GM23248 (cell line): ENCODE measurements at places on chromosomes 11 and 22.

- H3K4me3 ChIP-seq, result no peak overlapping the region
- H3K27ac ChIP-seq, result no peak overlapping the region
- DNase-seq, result no peak
- H3K36me3 ChIP-seq, result no peaks in the 10 kb centered on the region
- no peaks in the 10 kb centered on the region for H3K4me1 ChIP-seq
- H3K27me3 ChIP-seq, result no peaks in the 10 kb centered on the region
These were observed 32.5 kb upstream of the NUCB2 start for GRCh38 chr11:17244046-17244445.

GRCh38 chr22:47297261-47298016 is 535.0 kb downstream of the TBC1D22A start:
- H3K27me3 ChIP-seq, result no peaks in the 10 kb centered on the region; the same call in 1 of the 2 replicates
- H3K4me3 ChIP-seq, result no peak overlapping the region
- no peak overlapping the region for H3K27ac ChIP-seq
- H3K4me1 ChIP-seq, result no peaks in the 10 kb centered on the region

- peak overlapping the region; percentile 77 for H3K4me3 ChIP-seq
- peak; percentile 92 for DNase-seq
- H3K27ac ChIP-seq, result peak overlapping the region; percentile 76
- no peaks in the 10 kb centered on the region for H3K27me3 ChIP-seq
- H3K4me1 ChIP-seq, result peaks cover 33% of the 10 kb centered on the region
These were observed 113.8 kb downstream of the RBFOX2 start for GRCh38 chr22:35914665-35915476.

- no peaks in the 10 kb centered on the region for H3K36me3 ChIP-seq
- no peaks in the 10 kb centered on the region for H3K27me3 ChIP-seq
- H3K4me1 ChIP-seq, result peaks cover 38% of the 10 kb centered on the region
These were observed 228.2 kb upstream of the DDI1 start for GRCh38 chr11:103808252-103808651.

DNA sequence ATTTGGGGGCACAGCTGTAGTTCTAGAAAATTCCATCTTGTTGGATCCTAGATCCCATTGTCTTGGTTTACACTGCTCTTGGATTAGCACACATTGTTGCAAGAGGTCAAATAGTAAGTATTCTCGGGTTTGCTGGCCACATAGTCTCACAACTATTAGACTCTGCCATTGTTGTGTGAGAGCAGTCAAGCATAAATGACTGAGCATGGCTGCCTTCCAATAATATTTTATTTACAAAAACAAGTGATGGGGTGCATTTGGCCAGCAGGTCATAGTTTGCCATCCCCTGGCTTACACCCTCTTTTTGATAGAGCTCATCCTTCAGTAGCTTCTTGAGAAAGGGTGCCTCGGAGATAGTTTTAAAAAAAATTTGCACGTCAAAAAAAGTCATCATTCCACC is 77.9 kb upstream of the ALX4 start:
- H3K27ac ChIP-seq, result no peak overlapping the region
- no peak overlapping the region for H3K4me3 ChIP-seq
- DNase-seq, result no peak
- peaks cover 18% of the 10 kb centered on the region for H3K27me3 ChIP-seq
- no peaks in the 10 kb centered on the region for H3K4me1 ChIP-seq
- H3K36me3 ChIP-seq, result no peaks in the 10 kb centered on the region

GRCh38 chr11:123822599-123822998 is 16.4 kb upstream of the OR6M1 start:
- H3K36me3 ChIP-seq, result no peaks in the 10 kb centered on the region
- no peak overlapping the region for H3K27ac ChIP-seq
- DNase-seq, result no peak
- no peak overlapping the region for H3K4me3 ChIP-seq
- H3K27me3 ChIP-seq, result no peaks in the 10 kb centered on the region
